ENCODE measurements at places on chromosomes 12 and 14.

- no peak for DNase-seq
Measured at GRCh38 chr12:95681210-95681765, 109.3 kb downstream of the NTN4 start.

DNA sequence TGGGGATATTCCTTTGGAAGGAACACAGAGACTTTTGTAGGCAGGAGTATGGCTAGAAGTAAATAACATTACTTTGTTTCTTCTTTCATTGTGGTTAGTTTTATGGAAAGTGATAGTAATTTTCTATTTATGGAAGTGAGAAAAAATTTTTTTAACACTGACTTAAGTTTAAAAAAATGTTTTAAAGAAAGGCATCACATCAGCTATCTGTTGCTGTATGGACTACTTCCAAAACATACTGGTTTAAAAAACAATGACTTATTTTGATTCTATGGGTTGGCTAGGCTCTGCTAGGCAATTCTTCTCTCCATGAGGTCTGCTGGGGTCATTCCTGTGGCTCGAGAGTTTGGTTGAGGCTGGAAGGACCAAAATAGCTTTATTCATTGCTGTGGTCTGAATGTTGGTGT is 31.7 kb upstream of the SLC38A2 start:
- no peak for DNase-seq

DNA sequence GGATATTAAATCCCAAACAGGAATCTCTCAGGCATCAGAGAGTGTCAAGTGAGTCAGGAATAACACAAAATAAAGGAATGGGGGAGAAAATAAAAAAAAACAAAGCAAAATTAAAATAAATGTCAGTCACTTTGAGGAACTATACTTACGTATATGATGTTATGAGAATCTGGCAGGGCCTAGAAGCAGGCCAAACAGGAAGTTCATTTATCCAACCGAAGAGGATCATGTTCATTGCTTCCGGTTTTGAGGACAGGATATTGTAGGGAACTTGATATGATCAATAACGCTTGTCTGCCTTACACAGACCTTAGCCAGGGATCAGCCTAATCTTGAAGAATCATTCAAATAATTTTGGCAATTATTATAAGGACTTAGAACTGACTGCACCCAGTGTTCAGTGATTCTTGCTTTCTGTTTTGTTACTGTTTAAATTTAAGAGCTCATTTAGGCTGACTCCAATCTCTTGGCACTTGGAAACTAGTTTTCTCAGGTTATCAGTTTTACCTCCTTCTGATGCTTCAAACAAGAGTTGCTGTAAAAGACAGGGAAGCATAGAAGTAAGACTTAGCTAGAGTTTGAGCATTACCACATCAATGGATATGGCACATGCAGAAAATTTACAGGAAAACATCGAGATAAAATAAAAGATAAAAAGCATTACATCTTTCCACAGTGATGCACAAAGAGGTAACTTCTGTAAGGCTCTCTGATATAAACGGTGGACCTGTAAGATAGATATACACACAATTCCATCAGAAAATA is 53.4 kb downstream of the ZFC3H1 start:
- no peak for DNase-seq

DNA sequence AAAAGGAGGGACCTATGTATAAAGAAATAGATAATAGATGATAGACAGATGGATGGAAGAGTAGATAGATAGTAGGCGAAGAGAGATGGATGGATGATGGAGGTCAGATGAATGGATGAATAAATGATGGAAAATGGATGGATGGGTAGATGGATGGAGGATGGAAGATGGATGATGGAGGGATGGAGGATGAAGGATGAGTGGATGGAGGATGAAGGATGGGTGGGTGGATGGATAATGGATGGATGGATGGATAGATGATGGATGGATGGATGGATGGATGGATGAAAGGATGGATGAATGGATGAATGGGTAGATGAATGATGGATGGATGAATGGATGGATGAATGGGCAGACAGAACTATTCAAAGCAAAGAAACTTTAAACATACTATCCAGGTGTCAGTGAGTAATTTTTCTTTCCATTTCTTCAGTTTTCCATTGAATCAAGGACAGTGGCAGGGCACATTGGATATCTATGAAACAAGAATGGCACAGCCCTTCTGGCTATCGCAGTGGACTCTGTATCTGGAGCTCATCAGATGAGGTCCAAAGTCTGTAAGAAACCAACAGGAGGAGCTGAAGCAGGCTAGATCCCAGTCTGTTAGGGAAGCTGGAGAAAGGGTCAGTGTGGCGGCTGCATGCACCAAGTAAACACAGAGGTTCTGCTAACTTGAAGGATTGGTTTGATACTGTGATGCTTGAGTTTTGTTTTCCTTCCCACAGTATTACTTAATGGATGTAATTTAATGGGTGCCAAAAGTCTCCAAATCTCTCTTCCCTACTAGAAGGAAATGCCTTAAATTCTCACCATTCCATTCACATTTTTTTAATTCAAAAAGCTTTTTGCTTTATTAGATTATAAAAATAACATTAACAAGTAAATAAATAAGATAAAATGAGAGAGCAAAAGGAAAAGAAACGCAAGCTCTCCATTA is 18.1 kb upstream of the MED13L start:
- DNase-seq = no peak

DNA sequence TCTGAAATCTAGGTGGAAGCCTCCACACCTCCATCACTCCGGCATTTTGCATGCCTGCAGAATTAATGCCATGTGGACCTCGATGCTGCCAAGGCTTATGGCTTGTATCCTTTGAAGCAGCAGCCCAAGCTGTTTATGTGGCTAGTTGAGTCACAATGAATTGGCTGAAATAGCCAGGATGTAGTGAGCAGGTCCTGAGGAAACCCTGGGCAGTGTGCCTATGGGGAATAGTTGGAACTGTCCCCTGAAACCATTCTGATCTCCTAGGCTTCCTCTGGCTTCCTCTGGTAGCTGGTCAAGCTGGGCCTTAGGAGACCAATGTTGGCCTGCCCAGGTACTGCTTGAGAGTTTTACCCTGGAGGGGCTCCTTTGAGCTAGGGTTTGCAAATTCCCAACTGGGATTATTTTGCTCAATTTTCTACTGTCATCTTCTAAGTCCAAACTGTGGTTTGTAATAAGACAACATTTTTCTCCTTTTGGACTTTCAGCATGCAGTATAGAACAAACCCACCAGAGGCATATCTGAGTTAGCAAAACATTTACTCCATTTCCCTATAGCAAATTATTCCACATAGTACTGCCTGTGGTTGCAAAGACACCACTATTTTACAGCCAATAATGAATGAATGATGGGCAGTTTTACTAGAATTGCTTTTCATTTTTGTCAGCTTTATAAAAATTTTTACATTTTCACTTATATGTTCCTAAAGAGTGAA is 85.1 kb upstream of the AMIGO2 start:
- no peak for DNase-seq

DNA sequence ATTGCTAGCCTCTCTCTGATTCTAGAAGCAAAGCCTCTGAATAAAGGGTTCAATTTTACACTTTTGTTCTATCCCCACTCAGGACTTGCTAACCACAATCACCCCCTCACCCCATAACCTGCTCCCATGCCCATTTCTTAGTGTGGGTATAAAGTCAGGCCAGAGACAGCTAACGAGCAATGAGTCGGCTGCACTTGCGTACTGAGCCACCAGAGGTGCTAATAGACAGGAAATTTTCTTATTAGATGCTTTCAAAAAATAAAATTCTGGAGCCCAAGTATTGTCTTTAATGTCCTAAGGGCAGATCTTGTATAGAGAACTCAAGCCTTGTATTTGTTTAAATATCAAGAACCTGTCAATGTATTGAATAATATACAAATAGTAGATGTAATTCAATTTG is 256.9 kb downstream of the SYT1 start:
- DNase-seq = no peak

- no peak for DNase-seq
Measured at GRCh38 chr12:59972905-59973304, 377.1 kb downstream of the SLC16A7 start.

- no peak for DNase-seq
Measured at GRCh38 chr14:20608383-20609110, 17.4 kb upstream of the RNASE12 start.

DNA sequence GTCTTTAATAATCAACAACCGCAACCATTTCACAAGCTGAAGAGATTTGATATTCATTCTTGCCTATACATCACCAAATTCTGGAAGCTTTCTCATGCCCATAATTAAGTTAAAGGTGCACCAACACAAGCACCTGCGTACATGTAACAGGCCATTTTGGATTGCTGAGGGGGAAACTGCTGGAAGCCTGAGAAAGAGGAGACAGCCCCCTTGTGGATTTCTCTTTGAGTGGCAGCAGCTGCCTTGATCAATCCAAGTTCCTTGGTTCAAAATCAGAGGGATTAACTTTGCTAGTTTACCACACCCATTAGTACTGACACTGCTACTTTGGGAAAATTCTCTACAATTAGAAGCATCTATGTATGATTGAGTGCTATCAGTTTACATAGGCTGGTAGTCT is 321.1 kb downstream of the NOVA1 start:
- no peak for DNase-seq

DNA sequence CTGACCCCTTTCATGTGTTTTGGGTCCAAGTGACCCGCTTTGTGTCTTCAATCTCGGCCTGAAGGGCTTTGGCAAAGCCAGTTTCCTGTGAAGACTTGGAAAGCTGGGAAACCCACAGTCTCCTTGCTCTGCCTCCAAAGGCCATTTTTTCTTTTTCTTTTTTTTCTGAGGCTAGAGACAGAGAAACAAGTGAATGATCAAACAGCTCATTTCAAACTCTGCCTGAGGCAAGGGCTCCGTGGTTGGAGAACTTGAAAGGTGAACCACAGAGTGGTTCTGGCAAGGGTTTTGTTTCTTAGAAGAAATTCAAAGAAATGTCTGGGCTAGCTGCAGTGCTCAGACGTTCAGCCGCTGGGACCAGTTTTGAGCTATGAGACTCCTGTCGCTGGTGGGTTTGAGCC is 62.7 kb downstream of the ERH start:
- DNase-seq = no peak

- DNase-seq = no peak
Measured at GRCh38 chr12:93252221-93252620, 125.5 kb upstream of the NUDT4 start.

DNA sequence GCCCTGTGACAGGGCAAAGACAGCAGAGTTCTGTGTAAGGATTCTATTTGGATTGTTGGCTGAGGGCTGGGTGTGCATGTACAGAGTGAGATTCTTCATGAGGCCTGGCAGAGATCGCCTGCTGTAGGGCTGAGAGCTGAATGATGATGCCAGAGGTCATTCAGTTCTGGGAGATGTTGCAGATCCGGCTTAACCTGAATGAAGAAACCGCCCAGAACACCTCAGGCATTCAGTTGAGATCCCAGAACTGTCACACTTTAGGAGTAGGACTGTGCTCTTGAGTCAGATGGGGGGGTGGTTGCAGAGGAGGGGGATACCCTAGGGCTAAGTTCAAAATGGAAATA is 5.8 kb upstream of the EVL start:
- DNase-seq = no peak

DNA sequence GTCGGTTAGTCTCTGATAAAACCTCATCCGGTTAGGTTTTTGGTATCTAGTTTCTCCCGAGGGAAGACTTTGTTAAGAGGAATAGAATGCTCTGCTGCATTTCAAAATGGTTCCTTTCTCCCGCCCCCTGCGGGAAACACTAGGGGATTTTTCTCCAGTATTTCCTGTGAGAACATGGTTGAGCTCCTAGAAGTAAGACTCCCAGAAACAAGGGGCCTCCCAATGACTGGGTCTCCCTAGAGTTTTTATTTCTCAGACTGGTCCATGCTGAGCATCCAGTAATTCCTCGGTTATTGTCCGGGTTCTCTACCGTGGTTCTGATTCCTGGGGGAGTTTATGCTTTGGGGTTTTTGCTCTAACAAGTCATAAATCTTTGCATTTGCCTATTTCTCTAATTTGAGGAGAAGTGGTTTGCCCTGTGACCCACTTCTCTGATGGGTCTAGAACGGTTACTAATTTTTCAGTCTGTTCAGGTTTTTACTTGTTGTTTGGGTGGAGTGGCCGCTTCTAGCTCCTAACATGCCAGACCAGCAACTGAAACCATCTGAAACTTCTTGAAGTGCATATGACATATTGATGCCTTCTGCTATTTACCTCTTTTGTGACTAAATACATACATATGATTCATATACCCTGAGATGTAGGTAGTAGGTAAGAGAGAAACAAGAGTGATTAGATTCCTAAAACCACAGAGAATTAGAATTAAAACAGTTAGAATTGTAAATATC is 25.1 kb downstream of the TESPA1 start:
- no peak for DNase-seq

DNA sequence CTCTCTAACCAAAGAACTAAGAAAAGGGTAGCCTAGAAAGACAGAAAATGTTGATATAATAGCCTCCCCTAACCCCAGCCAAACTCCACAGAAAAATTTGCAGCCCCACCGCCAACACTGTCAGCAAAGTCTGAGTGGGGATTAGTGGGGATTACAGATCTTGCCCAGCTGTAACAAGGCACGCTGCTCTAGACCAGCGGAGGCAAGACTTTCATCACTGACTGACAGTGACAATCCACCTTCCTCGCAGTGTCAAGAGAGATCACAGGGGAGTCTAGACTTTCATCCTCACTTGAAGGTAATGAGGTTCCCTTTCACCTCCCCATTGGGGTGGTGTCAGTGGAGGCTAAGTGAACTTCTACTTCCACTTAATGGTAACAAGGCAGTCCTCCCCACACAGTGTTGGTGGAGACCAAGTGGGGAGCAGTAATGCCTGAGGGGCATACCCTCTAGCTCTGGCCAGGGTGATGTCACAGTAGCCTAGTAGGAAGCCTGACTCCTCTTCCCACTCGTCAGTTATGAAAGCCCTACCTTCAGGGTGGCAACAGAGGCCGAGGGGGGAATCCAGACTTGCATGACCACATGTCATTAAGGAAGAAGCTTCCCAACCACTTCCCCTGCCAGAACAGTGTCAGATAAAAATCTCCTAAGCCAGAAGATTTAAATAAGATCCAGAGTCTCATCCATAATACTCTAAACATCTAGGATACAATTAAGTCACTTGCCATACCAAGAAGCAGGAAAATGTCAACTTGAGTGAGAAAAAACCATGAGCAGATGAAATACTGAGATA is 91.7 kb upstream of the RASSF8 start:
- no peak for DNase-seq

- DNase-seq = no peak
Measured at GRCh38 chr14:90647473-90648005, 168.7 kb downstream of the TTC7B start.

All from activated CD4-positive, alpha-beta T cell treated with anti-CD3 and anti-CD28 coated beads for 4 hours (primary cell).